ENCODE measurements at places on chromosomes 3 and 15.

DNA sequence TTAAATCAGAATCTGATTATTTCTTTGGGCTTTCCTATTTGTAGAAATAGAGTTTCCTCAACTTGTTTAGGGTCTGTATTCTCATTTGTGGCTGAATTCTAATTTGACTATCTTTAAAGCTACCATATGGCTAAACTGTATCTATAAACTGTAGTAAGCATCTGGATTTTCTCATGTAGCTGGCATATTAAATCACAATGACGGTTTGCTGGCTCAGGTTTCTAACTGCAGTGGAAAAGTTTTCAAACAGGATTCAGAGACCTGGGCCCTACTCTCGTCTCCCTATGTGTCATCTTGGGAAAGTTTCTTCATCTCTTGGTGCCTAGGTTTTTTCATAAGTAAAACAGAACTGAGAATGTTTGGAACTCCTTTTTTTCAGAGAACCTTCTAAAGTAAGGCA is 68.3 kb downstream of the GALK2 start:
- DNase-seq, result no peak

GRCh38 chr3:34725774-34726173 is 913.6 kb upstream of the ARPP21 start:
- no peak for DNase-seq

DNA sequence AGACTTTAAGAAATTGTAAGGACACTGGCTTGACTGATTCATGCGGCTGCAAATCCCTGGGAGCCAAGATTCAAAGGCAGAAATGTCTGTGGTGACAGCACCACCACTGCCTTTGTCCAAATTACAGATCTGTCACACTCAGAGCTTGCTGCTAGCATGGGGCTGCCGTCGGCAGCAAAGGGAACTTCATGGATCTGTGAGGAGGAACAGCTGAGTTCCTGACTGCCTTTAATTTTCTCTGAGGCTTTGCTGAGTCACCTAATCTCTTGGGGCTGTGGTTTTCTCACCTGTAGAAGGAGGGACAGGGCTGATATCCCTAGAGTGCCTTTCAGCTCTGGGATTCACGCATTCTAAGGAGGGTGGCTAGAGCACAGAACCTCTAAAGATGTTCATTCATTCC is 4.1 kb upstream of the PAK6 start:
- DNase-seq, result no peak

DNA sequence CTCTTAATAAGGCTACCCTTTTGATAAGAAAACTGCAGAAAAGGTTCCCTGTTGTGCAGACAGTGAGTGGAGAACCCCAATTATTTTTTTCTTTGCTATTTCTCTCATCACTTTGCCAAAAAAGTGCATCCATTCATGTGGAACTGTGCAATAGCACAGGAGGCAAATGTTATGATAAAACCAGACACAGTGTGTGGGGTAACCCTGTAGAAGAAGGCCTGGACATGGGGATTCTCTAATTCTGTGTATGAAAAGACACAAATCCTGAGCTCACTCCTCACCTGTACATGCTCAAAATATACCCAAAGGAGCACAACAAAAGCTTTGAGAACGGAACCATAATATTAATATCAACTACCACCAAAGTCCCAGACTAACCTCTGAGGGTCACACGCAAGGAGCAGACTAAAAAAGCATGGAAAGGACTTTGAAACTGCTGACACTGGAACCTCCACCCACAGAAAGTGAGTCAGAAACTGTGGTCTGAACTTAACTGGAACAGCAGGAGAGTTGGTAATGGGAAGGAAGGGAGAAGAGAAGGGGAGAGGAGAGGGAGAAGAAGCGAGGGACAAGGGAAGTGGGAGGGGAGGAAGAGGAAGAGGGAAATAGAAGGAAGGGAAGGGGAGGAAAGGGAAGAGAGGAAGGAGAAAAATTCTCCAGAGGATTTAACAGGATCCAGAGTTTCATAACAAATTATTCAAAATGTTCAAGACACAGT is 299.9 kb downstream of the TBC1D5 start:
- no peak for DNase-seq

GRCh38 chr3:162443376-162443775 is 946.8 kb downstream of the OTOL1 start:
- DNase-seq, result no peak

DNA sequence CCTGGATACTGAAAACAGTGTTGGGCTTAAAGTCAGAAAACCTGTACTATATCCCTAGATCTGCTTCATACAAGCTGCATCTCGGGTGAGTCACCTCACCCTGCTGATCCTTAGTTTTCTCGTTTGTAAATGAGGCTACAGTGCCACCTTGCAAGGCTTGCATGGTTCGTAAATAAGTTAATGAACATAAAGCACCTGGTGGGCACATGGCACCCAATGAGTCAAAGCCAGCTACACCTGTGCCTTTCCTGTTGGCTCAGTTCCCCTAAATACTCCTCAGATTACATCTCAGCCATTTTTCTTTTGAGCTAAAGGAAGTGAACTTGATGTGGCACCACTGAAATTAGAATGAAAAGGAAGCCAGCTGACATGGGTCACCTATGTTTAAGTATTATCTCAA is 26.5 kb downstream of the RTP1 start:
- no peak for DNase-seq

GRCh38 chr3:149004622-149005021 is 13.3 kb downstream of the GYG1 start:
- DNase-seq, result no peak

- no peak for DNase-seq
These were observed 161.0 kb upstream of the HES1 start for GRCh38 chr3:193974671-193975535.

- DNase-seq, result no peak
These were observed 256.9 kb downstream of the SQOR start for GRCh38 chr15:45891766-45892165.

DNA sequence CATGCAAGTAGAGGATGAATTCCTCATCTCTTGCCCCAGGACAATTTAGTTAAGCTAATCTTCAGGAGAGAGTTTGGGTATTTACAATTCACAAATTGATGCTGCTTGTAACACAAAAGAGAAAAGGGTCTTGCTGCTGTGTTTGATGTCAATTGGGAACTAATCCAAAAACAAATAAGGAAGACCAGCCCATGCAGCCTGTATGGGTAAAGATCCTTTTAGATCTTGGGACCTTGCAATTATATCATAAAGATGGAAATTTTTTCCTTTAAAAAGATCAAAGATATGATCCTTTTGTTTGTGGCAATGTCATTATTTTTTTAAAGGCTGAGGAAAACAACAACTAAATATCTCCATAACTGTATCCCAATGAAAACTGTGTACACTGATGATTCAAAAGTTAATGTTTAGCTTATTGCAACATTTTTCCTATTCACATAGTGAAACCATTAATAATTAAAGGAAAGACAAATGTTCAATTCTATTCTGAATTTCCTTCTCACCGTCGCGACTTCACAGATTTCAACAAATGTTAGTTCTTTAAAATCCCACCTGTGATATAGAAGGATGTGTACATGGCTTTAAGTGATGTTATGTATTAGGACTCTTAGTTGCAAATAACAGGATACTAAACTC is 40.2 kb downstream of the TMEM212 start:
- DNase-seq, result no peak

DNA sequence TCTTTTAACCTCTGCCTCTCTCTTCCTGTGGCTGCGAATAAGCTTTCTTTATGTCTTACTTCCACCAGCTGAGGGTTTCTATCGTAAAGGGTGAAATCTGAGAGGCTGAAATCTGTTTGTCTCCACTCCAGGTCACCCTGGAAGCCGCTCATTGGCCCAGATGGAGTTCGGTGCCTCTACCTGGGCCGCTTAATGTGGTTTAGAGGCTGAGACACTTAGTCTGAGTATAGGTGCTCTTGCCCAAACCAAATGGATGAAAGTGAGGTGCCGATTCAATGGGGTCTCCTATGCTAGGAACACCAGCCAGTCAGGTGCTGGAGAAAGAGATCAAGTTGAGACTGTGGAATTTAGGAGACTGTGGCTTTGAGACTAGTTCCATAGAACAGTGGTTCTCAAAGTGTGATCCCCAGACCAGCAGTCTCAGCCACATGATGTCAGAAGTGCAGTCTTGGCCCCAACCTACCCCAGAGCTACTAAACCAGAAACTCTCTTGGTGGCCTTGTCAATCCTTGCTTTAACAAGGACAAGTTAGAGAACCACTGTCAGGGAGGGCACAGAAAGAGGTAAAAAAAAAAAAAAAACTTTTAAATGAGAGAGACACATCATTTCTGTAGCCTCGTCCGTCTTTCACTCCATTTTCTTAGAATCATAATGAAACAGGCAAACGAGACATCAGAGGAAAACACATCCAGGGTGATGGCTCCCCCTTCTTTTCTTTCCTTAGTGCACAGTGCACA is 54.9 kb upstream of the CCR2 start:
- peak; percentile 87 for DNase-seq

GRCh38 chr3:165749821-165750220 is 87.4 kb downstream of the BCHE start:
- no peak for DNase-seq

DNA sequence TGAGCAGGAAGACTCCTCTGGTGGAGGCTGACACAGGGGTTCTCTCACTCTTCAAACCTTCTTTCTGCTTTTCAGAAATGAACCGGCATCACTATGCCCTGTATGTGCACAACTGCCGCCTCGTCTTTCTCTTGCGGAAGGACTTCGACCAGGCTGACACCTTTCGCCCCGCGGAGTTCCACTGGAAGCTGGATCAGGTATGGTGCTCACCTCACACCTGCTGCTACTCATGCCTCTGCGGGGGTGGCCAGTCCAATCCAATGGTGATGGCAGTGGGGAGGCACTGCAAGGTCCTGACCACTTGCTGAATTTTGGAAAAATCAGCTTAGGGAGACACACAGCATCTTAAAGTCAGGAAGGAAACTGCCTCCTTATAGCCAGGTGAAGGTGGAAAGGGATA is 211.3 kb upstream of the TRIM42 start:
- DNase-seq, result no peak

GRCh38 chr3:148873270-148873927 is 8.3 kb downstream of the CPA3 start:
- DNase-seq, result no peak

GRCh38 chr3:122006267-122006666 is 15.8 kb downstream of the ILDR1 start:
- no peak for DNase-seq
